Stimulated activated naive CD4-positive, alpha-beta T cell treated with Interleukin-2 at 50 U/mL for 16 hours (primary cell): ENCODE measurements at places on chromosomes 1 and 21.
A peak's percentile ranks its signal among the peaks of the same experiment; 100 is the strongest.

DNA sequence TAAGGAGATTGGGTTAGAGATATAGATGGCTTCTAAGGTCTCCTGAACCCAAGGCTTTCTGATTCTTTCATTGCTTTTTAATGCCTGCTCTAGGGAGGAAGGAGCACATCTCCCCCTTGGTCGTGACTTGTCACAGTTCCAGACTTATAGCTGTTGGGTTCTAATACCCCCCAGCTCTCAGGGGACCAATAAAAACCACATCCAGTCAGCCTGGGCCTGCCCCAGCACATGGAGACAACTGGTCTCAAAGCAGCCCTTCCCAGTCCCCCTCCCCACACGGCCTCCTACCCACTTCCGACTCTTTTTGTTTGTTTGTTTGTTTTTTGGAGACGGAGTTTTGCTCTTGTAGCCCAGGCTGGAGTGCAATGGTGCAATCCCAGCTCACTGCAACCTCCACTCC lies 23.3 kb downstream of the QSOX1 start:
- DNase-seq = no peak

GRCh38 chr1:221782477-221782876 lies 40.6 kb upstream of the DUSP10 start:
- DNase-seq = no peak

DNA sequence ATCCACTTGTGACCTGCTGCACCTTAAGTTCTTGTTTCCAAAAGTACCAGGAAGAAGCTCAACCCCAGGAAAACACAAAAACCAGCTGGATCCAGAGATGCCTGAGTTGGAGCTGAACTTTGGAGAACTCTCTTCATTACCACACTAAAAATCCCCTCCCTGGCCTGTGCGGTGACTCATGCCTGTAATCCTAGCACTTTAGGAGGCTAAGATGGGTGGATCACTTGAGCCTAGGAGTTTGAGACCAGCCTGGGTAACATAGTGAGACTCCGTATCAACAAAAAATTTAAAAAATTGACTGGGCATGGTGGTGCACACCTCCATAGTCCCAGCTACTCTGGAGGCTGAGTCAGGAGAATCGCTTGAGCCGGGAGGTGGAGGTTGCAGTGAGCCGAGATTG lies 6.2 kb downstream of the MAP1LC3C start:
- DNase-seq = no peak

DNA sequence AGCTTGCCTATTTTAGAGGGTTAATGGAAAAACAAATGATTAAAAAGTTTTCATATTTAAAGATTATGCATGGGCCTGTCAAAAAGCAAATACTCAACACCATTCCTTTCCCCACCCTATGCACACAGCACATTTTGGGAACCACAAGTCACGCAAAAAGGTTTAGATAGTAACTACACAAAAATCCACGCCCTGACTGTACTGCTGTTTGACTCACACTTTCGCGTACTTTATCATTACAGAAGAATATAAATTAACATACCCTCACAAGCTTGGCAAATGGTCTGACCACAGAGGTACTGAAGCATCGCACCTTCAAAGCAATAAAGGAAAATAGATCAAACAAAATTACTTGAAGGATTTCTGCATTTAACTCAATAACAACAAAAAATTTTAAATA lies 1.4 kb downstream of the ATP5PO start:
- DNase-seq = no peak

GRCh38 chr1:37865348-37866120 lies 6.1 kb upstream of the MTF1 start:
- peak; percentile 27 for DNase-seq

DNA sequence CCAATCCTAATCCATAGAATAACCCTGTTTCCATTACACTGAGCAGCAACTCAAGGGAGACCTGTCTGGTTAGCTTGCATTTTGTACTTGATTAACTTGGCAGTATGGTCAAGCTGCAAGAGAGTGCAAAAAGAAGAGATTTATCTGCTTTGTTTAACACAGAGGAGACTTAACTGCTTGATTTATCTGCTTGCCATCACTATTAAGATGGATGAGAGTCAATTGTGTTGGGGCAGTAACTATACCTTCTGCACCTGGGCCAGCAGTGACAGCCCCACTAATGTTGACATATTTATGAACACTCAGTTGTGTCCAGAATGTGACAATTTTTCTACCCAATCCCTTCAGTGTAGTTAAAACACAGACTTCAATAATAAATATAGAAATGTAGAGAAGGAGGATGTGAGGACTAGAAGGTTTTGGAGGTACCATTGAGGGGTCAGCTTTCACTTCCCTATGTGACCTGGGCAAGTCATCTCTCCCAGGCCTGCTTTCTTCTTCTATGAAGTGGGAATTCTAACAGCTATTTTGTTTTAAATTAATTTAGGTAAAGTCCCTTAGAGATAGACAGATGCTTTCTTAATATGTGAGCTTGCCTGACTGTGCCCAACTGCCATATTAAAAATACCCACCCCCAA lies 159.1 kb upstream of the KCNK2 start:
- DNase-seq = no peak

DNA sequence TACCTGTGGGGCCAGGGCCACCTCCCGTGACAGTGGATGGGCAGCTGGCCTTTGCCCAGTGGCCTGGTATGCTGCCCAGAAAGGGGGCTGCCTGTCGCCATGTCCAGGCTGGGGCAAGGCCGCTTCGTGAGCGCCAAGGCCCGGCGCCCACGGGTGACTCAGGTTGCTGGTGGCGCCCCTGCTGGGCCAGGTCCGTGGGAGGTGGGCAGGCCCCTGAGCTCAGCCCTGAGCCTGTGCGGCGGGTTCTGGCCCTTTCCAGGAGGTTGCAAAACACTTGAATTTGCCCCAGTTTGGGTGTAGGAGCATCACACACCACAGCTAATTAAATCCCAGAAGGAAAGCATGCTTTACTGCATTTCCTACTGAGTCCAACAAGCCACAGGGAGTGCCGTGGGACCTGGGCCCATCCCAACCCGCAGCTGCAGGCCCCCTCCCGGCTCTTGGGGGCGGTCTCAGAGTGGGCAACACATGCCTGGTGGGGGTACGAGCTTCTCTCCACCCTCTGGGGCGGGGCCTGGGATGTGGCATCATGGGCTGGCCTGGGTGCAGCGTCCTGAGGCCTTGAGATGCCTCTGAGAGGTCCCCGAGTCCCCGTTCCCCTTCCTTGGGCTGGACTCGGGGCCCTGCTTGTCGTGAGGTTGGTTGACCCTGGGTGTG lies 159.8 kb downstream of the PEX14 start:
- no peak for DNase-seq

DNA sequence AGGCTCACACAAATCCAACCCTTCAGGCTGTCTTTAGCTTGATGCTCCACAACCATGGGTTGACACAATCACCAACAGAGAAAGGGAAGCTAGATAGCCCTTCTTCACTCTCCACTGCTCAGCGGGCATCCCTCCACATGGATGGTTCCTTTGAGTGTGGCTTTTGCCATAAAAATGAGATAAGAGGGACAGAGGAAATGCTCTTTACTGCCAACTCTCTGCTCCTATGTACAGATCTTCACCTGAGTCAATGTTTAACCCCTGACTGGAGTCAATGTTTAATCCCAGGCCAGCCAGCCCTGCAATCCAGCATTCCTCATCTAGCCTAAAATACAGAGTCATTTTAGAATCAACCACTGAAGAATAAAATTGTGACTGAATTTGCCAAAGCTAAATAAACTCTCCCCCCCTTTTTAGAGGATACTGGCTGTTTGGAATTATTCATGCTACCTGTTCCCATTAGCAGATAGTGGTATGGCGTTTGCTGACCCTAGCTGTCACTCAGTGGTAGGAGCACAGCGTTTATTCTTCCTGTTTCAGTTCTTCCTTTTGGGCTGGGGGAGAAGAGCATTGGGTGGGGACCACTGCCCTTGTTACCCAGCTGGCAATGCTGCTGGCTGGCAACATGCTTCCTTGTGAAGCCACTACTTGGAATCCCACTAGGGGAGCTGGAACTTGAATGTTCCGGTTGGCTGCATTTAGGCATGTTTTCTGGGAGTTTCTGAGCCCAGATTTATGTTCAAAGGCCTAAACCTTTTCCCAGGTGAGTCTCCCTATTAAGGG lies 5.2 kb upstream of the PIGR start:
- no peak for DNase-seq
